Effector CD8-positive, alpha-beta T cell (primary cell): ENCODE measurements at places on chromosomes 4 and X.

DNA sequence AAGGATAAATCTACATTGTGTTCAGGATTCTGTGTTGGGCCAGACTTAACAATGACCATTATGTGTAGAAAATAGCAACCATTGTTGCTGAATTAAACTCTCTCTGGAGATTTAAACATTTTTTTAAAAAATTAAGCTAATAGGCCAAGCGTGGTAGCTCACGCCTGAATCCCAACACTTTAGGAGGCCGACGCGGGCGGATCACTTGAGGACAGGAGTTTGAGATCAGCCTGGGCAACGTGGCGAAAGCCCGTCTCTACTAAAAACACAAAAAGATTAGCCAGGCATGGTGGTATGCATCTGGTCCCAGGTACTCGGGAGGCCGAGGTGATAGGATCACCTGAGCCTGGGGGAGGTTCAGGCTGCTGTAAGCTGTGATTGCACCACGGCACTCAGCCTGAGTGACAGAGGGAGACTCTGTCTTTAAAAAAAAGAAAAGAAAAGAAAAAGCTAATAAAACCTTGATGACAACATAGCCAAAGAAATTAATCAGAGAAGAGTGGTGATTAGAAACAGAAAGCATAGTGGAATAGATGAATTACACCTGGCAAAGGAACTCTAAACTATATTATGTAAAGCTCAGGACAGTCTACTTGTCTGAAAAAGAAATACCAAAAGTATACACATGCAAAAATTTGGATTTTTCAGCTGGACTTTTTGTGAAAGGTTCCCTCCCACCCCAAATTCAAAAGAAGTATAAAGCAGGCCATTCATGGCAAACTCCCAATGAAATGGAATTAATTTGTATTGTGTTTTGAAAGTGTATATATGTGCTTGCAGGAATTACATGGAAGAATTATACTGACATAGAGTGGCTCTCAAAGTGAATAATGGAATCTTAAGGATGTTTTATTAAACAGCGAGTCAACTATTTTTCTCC lies 21.9 kb downstream of the PLS3 start:
- no peak for DNase-seq

GRCh38 chr4:126004941-126005340 lies 690.2 kb downstream of the FAT4 start:
- no peak for DNase-seq

DNA sequence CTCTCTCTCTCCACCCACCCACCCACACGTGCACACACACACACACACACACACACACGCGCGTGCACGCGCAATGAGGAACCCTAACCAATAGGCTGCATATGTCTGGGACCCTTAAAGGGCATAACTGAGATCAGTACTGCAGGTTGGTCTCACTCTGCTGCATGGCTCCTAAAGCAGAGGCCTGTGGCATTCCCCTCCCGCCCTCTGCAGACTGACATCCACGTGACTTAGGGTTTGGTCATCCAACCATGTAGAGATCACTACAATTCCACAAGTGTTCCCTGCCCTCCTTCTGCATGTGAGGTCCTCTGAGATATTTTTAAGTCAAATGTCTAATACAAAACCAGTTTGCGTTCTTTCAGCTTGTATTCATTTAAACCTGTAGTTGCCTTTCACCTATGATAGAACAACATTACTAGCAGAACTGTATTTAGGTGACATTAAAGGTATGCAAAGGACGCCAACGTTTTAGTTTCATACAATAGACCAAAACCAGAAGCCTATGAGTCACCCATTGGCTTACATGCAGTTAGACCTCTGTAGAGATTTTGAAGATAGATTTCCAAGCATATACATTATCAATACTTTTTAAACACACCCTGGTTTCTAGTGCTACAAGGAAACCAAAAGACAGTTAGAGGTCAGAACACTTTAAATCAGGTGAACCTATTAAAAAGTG lies 10.1 kb downstream of the XAGE5 start:
- DNase-seq = no peak

DNA sequence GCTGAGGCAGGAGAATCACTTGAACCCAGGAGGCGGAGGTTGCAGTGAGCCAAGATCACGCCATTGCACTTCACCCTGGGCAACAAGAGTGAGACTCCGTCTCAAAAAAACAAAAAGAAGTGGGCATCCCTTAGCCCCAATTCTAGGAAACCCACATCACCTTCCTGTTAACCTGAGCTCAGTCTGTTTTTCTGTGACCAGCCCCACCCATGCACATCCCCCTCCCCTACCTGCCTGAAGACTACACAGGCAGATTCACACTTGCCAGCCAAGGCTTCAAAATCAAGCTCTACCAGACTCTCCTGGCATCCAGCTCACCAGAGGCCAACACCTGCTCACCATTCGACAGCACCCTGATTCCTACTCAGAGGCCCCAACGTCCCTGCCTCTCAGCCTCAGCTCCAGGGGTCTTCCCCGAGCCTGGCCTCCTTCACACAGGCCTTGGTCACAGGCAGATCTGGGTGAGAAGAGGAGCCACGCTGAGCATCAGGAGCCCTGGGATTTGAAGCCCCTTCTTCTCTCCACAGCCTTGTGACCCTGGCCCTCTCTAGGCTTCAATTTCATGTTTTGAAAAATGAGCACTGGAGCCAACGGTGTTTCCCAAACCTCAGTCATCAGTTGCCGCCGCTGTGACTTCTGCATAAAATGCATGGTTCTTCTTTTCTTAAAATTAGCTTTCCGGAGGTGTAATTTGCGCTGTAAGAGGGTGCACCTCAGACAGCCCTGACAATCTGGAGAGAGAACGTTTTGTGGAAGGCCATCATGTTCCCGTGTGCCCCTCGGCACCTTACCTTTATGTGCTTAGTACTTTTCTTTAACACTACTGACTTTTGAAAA lies 47.3 kb downstream of the JAKMIP1 start:
- DNase-seq = no peak

DNA sequence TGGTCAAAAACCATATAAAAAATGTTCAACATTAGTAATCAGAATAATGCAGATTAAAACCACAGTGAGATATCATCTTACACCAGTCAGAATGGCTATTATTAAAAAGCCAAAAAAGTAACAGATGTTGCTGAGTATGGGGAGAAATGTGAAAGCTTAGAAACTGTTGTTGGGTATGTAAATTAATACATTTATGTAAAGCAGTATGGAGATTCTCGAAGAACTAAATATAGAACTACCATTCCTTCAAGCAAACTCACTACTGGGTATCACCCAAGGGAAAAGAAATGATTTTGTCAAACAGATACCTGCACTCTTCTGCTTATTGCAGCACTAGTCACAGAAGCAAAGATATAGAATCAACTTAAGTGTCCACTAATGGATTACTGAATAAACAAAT lies 576.4 kb upstream of the EPHA5 start:
- DNase-seq = no peak

DNA sequence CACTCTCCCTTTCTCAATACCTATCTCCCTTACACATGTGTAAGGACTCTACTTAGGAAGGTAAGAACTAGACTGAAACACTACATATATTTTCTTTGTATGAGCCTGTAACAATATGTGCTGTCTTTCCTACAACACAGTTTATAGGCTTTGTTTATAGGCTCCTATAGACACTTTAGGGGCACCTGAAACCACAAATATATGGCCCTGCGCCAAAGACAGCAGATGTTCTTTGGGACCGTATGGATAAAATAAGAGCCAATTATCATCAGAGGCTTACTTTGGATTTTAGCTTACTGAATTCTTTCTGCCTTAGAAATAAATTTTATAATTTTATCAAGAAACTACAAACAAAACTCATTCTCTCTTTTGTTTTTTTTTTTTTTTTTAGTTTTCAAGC lies 16.6 kb upstream of the CXCL3 start:
- no peak for DNase-seq

GRCh38 chrX:103613362-103613890 lies 5.7 kb downstream of the TCEAL3 start:
- no peak for DNase-seq

- no peak for DNase-seq
Observed at GRCh38 chr4:68250151-68250930, 4.8 kb upstream of the TMPRSS11B start.
